ENCODE measurements at places on chromosomes 4 and X.

DNA sequence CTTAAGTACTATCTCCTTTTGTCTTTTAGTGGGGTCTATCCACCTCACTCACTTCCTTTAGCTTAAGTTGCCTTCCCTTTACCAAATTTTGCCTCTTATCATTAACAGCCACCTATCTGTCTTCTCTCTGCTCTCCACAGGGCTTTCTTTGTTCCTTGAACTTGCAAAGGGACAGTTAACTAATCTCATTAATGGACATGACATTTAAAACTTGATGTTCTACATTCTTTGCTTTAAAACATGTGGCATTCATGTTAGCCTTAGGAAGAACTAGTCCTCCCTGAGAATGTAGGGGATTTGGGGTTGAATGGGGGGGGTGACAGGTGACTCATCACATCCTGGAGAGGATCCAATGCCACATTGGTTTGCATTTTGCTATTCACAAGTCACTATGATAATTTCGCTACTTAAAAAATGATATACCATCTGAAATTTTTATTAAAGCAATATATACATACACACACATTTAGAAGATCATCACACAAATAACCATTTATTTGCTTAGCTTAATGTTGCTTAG is 41.0 kb upstream of the DMD start:
- no peak for DNase-seq

DNA sequence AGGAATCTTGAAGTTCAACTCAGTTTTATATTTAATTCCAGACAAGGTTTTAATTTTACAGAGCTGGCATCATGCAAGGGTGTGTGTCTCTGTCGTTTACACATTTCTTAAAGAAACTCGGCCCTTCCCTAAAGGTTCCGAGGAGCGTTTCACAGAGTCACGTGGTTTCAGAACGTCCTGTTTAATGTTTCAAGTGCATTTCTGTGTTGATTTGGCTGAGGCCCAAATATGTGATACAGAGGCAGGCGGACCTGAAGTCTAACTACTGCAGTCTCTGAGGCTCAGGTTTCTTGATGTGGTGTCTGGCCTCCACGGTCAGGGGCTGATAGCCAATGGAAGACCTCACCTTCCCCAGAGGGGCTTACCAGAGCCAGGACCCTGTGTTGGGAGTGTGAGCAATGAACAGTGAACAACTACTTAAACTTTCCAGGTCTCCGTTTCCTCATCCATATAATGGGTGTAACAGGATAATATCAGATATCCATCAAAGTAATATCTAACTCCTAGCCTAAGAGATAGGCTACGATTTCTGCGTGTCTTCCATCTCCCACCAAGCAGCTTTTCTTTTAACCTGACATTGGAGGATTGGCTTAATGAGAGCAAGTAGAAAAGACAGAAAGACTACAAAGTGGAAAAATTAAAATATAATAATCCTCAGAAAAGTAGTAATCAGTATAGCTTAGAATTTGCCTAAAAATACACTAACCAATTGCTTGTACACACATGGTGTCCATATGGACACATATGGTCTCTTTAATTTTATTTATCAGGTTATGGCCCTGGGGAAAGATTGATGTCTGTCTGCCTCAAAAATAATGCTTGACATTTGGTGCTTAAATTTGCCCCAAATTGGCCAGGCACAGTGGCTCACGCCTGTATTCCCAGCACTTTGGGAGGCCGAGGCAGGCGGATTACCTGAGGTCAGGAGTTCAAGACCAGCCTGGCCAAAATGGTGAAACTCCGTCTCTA is 50.0 kb upstream of the TRIM2 start:
- no peak for DNase-seq

- DNase-seq, result no peak
These were observed 58.3 kb upstream of the GUCY1A1 start for GRCh38 chr4:155608225-155608885.

DNA sequence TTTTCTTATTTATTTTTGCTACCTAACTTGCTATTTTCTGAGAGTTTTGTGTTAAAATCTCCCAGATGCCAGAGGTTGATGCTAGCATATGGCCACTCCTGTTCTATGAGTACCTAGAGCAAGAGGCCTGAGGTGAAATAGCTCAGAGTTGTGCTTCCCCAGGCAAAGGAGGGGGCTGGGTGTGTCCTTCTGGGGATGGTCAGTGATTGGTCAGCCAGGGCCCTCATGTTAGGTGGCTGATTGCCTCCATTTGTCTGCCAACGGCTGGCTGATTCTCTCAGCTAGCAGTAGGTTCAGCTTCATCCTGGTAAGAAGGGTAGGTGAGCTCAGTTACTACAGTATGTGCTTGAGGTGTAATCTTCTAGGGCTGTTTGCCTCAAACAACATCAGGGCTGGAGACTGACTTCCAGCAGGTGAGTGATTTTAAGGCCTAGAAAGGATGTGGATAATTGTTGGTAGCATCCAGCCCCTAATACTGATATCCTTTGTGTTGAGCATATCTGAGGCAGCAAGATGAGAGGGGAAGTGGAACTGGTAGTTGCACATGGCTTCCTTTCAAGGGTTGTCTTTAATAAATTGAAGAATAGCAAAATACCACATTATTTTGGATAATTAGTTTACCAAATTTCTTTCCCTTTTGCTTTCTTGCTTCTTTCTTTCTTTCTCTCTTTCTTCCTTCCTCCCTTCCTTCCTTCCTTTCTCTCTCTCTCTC is 62.5 kb upstream of the RHOH start:
- DNase-seq, result no peak

DNA sequence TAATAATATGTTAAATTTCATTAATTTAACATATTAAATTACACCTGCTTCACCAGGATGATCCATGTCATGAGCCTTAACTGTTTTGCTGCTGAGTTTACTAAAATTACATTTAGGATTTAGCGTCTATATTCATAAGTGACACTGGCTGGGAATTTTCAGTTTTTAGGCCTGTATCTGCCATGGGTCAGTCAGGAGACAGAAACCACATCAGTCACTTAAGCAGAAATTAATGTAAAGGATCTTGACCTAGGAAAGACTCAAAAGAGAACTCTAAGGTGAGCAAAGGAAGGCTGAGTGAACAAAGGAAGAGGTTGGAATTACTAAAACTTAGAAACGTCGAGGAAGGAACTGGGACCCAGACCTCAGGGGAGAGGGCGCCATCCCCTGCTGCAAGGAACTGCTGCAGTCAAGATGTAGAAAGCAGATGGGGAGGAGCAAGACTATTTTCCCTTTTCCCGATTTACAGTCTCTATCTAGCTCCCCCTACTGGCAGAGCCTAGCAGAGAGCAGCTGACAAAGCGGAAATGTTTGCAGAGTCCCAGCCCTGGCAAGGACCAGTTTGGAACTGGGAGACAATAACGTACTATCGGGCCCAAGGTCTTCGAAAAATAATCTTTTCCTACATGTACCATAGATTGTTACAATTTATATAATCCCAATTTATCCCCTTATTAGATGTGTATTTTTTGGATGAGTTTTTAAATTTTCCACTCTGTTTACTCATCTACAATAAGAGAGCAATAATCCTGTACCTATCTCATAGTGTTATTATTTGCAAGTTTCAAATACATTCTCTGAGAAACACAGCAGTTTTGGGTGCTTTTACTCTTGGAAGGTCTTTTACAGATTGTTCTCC is 22.6 kb upstream of the RBBP7 start:
- peak; percentile 53 for DNase-seq

GRCh38 chr4:25843340-25844097 is 19.3 kb downstream of the SEL1L3 start:
- no peak for DNase-seq

- no peak for DNase-seq
These were observed 519.7 kb upstream of the ZFP42 start for GRCh38 chr4:187475901-187476300.

GRCh38 chr4:59223292-59223941 is 1976.7 kb upstream of the ADGRL3 start:
- DNase-seq, result no peak

GRCh38 chr4:37666625-37667071 is 19.5 kb downstream of the RELL1 start:
- no peak for DNase-seq

DNA sequence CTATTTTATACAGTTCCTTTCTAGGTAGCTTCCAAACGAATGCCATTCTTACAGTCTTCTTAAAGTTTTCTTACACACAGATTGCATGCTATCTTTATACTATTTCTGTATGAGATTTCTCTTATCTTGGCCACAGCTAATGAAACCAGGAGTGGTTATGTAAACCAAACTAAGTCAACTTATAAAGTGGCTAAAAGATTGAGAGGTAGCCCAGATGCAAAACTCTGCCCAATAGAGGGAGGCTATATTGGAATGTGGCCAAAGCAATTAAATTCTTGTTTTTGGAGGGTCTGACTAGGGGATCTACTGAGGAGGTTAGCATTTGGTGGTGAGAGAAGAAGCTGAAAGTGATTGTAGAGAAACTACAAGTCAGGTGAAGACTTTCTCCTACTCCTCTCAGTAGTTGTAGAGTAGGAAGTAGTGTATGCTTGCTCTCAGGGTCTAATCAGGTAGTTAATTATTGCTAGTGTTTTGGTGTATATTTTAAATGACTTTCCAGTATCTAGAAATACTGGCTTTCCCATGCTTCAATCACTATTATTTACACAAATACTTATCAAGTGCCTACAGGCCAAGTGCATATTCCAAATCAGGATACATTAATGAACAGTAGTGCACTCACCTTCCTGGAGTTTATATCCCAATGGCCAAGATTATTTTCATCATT is 104.2 kb upstream of the HPGD start:
- no peak for DNase-seq

All from AG09319 (cell line).